ENCODE measurements at places on chromosomes 11 and 22.

DNA sequence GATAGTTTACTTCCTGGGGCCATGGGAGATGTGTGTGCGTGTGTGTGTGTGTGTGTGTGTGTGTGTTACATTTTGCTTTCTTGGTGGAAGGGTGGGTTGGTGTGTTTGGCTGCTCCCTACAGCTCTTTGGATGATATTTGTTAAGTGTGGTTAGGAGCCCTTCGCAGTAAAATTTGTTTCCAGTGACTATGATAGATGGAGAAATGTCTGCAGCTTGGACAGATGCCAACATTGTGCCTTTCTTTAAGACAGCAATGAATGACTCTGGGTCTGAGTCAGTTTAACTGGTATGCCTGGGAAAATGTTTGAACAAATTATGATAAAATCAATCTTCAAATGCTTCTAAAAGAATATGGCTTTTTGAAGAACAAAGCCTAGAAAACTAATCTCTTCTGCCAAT lies 102.7 kb upstream of the TRPC6 start:
- DNase-seq, result peak; percentile 32

- no peak for DNase-seq
Observed at GRCh38 chr11:8759634-8760033, 77.0 kb downstream of the RPL27A start.

- DNase-seq, result peak; percentile 91
Observed at GRCh38 chr11:61947486-61948210, 2.5 kb upstream of the BEST1 start.

DNA sequence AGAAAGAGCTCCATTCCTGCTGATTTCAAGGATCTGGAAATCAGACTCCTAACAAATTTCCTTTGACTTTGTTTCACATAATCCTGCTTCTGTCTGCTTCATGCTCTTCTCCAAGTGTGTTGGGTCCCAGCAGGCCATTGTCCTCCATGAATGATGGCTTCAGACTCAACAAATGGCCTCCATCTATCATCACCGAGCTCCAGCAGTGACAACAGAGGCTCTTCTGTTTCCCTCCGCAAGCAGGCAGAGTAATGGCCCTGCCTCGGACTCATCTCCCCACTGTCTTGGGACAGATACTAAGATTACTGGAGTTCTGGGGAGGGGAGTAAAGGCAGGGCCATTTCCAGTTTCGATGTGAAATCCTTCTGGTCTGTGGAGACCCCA lies 127.3 kb downstream of the TENM4 start:
- no peak for DNase-seq

- DNase-seq, result no peak
Observed at GRCh38 chr11:76216536-76217325, 10.4 kb upstream of the WNT11 start.

- no peak for DNase-seq
Observed at GRCh38 chr11:90594658-90595057, 371.8 kb upstream of the CHORDC1 start.

- no peak for DNase-seq
Observed at GRCh38 chr11:47997063-47998053, 17.0 kb downstream of the PTPRJ start.

GRCh38 chr22:21104126-21104691 lies 58.5 kb downstream of the LRRC74B start:
- DNase-seq, result no peak

GRCh38 chr22:19823191-19823901 lies 31.3 kb downstream of the GNB1L start:
- no peak for DNase-seq

DNA sequence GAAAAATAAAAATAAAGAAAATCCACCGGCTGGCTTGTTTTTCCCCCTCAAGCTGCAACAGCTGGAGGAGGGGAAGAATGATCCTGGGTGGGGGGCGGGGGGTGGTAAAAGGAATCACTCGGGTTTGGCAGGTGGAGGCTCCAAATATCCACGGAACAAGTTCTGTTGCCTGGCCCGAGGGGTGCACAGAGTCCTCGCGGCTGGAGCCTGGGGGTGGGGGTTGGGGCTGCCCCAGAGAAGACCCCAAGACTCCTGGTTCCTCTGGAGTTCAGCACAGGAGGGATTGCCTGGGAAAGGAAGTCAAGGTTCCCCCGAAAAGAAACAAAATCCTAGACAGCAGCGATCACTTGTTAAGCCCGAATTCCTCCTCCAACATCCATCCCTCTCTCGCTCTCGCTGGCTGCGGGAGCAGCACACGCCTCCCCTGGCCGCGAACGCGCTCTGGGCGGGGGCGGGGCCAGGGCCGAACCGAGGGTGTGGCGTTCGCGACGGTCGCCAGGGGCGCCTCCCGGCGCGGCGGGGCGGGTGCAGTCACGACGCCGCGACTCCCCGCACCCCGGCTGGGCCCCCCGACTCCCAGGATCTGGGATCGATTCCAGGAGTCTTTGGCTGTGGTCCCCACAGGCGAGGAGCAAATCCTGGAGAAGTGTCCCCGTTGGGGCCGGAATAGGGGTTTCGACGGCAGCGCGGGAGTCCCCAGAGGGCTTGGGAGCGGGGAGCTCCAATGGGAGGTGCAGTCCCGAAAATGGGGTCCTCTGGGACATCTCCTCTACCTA lies at the start of gene KCNA4:
KCNA4 (minus strand) TSS at position 443 of the 776 bp plus-strand sequence. CDS start 4,352 bp downstream, outside the sequence.
- peak; percentile 75 for DNase-seq

DNA sequence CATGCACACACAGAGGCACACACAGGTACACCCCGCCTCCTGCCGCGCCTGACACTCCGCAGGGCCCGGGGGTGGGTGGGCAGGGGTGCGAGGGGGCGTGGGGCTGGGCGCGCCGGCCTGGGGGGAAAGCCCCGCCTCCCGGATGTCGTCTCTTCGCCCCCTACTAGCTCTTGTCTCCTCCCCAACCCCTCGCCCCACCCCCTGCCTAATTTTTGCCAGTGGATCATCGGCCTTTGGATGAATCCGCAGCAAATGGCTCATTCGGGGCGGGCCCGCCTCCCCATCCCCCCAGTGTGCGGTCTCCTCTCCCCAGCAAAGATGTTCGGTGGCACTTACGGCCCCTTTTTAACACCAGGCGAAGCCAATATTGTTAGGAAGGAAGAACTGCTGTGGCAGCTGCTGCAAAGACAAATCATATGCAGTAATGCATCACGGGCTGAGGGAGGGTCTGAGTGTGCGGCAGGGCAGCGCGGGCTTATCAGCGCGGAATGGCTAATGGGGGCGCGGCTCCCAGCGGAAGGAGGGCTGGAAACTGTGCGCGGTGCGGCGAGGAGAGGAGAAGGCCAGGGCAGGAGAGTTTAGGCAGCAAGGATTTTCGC lies 13.4 kb upstream of the NECTIN1 start:
- DNase-seq, result peak; percentile 32

DNA sequence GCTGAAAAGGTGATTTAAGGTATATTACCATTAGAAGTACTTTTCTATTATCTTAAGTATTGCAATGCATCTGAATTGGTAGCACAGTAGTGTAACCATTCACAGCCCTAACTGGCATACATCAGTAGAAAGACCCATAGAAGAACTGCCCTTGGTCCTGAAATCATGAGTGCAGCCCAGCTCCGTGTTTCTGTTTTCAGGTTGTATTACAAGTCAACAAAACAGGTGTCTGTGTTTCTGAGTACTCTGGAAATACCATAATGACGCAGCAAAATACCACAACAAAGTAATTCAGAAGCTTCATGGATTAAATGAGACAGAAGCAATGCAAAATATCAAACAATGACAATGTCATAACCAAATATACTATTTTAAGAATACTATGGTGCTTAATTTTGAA lies 226.3 kb downstream of the OPCML start:
- DNase-seq, result no peak

GRCh38 chr11:85682330-85683305 lies 3.4 kb downstream of the CCDC89 start:
- DNase-seq, result peak; percentile 95

GRCh38 chr11:66280428-66280827 lies 2.5 kb downstream of the CNIH2 start:
- no peak for DNase-seq

DNA sequence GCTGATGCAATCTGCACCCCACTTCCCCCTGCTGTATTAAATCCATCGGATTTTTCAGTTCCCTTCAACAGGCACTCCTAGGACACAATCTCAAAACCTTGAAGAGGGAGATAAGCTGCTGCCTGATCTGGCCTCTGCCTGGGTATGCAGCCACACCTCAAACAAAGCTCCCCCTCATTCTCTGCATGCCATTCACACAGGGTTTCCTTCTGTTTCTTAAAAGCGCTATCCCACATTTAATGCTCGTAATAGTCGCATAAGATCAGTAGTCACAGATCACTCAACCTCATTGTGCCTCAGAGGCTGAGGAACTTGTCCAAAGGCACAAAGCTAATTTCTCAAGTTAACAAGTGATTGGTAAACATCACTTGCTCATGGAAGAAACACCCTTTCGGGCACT lies 34.0 kb downstream of the UQCR10 start:
- no peak for DNase-seq

DNA sequence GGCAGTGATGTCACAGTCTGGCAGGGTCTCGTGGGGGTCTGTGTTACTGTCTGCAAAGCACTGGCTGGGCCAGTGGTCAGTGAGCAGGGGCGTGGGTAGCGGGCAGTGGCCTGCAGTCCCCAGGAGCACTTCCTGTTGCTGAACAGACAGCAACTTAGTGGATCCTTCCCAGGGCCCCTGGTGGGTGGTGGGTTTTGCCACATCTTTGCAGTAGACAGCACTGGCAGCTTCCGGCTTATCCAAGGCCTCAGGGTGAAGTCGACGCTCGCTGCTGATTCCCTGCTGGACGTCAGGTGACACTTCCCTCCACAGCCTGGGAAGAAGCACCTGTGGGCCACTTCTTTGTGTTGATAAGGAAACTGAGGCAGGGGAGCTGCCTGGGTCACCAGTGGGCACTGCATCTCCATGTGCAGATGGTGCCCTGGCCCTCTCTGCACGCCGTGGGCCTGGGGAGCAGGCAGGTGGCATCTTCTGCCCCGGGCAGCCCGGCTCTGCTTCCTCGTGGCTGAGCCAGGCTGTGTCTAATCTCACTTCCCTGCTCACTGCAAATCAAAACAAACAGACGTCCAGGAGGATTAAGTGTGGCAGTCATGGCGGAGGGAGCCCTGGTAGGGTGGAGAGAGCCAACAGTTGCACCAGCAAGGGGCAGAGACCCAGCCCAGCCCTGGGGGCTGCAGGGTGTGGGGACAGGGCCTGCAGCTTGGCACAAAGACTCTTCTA lies 79.8 kb downstream of the KCNQ1 start:
- DNase-seq, result no peak

DNA sequence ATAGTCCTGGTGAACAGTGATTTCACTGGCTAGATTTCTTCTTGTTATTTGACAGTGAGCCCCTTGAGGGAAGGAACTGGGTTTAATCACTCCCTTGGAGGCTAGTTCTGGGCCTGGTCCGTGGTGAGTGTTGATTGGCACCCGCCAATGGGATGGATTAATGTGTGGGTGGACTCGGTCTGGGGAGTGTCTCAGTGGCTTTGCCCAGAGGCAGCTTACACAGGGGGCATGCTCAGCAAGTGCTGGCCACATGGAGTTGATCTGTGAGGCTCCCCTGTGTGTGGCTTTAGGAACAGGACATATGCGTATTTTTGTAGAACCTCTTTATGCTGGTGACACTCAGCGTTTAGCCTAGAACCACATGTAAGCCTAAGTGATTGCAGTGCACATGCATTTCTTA lies 106.9 kb downstream of the TBC1D22A start:
- no peak for DNase-seq

DNA sequence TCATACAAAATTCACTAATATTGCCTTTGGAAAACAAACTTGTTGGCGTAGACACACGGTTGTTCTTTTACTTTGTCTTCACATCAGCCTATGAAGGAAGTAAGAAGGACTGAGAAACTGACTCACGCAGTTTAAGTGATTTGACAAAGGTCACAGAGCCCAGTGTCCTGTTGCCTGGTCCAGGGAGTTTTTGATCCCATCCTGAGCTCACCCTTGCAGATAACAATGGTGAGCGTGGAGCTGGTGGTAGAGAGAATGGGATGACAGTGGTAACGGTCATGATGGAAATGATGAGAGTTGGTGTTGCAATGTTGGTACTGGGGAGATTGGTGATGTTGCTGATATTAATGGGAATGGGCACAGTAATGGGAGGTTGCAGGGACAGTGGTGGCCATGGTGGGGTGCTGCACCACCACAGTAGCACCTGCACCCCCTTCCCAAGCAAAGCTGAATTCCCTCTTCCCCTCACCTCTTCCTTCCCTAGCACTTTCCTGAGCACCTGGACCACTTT lies 22.0 kb downstream of the CREB3L1 start:
- DNase-seq, result no peak

- no peak for DNase-seq
Observed at GRCh38 chr22:29872989-29873388, 10.0 kb upstream of the MTMR3 start.

GRCh38 chr11:11270236-11270775 lies 82.7 kb downstream of the CSNK2A3 start:
- DNase-seq, result no peak

GRCh38 chr11:121494355-121495099 lies 41.8 kb upstream of the SORL1-AS1 start:
- DNase-seq, result no peak

- DNase-seq, result peak; percentile 78
Observed at GRCh38 chr22:45441138-45441537, 27.6 kb downstream of the RIBC2 start.

DNA sequence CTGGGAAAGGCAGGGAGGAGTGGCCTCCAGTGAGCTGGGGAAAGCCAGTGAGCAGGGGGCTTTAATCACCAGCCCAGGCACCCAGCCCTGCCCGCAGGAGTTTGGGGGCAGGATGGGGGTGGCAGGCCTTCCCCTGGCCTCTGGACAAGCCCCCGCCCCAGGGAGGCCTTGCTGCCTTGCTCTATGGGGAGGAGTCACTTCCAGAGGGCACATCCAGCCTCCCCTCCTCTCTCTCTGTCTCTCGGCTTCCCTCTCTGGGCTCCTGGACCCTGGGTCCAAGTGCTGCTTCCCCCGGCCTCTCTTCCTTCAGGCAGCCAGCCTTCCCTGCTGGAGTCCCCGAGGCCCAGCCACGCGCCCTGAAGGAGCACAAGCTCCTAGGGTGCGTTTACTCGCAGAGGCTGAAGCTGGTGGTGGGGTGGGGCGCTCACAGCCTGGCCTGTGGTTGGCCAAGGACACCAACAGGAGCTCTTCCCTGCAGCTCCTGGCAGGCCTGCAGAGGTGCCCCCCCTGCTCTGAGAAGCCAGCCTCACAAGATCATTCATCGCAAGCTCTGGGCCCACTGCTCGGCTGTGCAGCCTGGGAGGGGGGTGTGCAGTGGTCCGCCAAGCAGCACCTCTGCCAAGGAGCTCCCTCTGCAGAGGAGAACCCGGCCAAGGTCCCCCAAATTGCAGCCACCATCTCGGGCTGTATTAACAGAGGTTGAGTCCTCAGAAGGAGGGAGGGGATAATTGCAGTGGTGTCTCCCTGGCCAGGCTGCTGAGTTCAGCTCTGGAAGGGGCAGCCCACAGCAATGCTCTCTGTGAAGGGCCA lies 25.4 kb downstream of the OSBPL5 start:
- DNase-seq, result no peak

- DNase-seq, result no peak
Observed at GRCh38 chr22:22348127-22348814, 103.7 kb downstream of the VPREB1 start.

Measured in AG20443 (cell line).